Endothelial cell of umbilical vein (primary cell): ENCODE measurements at places on chromosomes 4 and X. TPM values are rescaled to one million over a fixed set of nuclear protein-coding genes. Genes with fewer than 3 reads are reported as not detected.
A peak's percentile ranks its signal among the peaks of the same experiment; 100 is the strongest.

GRCh38 chr4:114807759-114808404 lies 209.3 kb downstream of the UGT8 start:
- peak; percentile 38 for DNase-seq

DNA sequence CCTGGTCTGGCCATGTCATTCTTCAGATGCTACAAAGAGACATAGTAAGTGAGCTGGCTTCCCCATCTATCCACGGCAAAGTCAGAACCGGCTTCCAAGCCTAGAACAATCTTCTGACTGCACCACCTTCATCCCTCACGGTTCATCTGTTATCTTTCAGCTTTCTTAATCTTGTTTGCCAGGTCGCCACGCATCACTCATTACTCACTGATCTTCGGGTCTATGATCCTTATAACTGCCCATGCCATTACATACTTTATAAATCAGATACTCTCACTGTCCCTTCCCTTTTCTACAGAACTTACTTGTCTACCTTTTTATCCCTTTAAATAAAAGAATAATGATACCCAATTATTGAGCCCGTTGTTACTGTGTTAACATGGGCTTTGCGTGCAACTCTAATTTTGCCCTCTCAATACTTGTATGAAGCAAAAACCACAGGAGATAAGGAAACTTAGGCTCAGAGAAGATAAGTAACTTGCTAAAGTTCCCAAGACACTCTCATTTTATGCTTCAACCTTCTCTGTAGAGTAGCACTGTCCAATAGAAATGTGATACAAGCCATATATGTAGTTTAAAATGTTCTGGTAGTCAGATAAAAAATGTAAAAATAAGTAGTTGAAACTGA lies 171.7 kb downstream of the AMELX start:
- no peak for DNase-seq

Gene LRP2BP
- polyA plus RNA-seq: 0.16 and 0.18 TPM in 2 replicates

Gene SMR3B
- not detected in 2 replicates for polyA plus RNA-seq

DNA sequence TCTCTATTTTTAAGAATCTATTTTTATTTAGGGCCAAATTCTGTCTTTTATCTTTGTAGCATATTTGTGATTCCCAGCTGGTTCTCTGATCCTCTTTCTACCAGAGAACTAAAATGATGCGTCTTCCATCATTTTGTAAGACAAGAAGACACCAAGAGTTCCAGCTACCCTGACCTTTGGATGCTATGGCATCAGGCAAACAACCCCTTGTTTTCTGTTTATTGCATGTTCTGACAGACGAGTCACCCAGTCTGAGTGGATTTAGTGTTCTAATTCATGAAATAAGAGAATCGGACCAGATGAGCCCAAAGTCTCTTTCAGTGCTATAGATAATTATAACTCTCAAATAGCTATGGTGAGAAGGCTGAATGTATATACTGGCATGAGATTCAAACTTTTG lies 69.7 kb downstream of the ZFYVE28 start:
- DNase-seq: no peak

Gene NMU
- 1.4 and 1.6 TPM in 2 replicates for polyA plus RNA-seq

Gene MAB21L2
- polyA plus RNA-seq: not detected in 2 replicates

Gene MAGEA2
- not detected in 2 replicates for polyA plus RNA-seq

DNA sequence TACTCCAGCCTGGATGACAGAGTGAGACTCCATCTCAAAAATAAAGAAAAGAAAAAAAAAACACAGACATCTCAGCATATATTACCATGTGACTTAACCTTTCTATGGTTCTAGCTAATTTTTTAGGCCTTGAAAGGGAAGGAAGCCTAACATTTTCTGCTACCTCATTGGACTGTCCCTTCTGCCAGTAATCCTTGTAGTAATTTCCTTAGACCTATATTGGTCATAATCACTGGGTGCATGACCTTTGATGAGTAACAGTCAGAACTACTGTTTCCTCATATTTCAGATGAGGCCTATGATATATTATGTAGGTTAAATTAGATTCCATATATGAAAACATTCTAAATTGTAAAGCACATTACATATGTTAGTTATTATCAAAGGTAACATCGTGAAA lies 9.6 kb downstream of the XIAP start:
- peak; percentile 37 for DNase-seq

- DNase-seq: peak; percentile 48
Observed at GRCh38 chr4:107826421-107826980, 1.8 kb downstream of the SGMS2 start.

DNA sequence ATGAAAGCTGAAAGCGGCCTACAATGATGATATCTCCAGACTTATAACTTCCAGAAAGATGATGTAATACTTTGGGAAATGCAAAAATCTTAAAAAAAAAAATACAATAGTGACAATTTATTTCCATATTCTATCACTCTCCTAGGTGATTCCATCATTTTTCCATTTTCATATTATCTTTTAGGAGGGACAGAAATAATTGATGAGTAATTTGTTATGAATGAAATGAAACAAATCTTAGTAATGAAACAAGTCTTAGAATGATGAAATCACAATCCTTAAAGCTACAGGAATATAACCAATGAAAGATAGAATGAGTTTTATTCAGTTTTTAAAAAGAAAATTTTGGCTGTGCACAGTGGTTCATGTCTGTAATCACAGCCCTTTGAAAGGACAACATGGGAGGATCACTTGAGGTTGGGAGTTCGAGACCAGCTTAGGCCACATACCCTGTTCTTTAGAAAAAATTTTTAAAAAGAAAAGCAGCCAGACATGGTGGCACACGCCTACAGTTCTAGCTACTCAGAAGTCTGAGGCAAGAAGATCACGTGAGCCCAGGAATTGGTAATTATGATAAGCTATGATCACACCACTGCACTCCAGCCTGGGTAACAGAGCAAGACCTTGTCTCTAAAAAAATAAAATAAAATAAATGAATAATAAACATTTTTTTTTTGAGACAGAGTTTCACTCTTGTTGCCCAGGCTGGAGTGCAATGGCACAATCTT lies 21.7 kb downstream of the CLOCK start:
- DNase-seq: no peak

Gene RNF212
- 2.6 and 2.8 TPM in 2 replicates for polyA plus RNA-seq

GRCh38 chrX:115388879-115389278 lies 99.4 kb downstream of the LUZP4 start:
- DNase-seq: no peak

Gene PPBP
- not detected in 2 replicates for polyA plus RNA-seq

Gene SERTM2
- polyA plus RNA-seq: not detected in 2 replicates

GRCh38 chr4:54318904-54319303 lies 89.8 kb downstream of the PDGFRA start:
- peak; percentile 46 for DNase-seq

GRCh38 chr4:10353110-10353509 lies 104.1 kb downstream of the ZNF518B start:
- DNase-seq: no peak

- peak; percentile 97 for DNase-seq
Observed at GRCh38 chr4:77636902-77637301, 31.3 kb downstream of the CXCL13 start.

Gene TRO
- polyA plus RNA-seq: 34.7 TPM in 2 replicates

DNA sequence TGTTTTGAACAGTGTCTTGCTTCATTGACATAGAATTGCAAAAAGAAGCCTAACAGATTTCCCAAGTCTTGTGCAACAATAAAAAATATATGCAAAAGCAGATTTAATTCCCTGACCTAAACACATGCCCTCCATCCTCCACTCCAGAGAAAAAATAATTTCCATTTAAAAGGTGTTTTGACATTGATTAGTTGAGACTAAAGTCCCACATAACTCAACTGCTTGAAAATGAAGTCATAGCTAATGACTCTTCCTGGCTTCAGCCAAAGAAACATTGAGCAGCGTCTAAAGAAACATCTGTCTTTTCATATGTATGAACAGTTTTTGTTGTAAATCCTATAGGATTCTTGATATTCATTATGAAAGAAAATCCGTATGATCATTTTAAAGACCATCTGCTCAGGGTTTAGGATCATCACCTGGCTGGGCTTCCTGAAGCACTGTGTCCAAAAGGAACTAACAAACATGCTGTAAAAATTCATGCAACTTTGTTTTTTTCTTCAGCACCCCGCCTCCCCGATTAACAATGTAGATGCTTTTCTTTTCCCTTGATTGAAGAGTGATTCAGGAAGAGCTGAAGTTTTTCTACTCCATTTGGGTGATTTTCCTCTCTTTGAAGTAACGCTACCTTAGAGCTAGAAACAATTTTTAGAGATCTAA lies 273.4 kb downstream of the HS3ST1 start:
- no peak for DNase-seq

Gene PAGE1
- not detected in 2 replicates for polyA plus RNA-seq

DNA sequence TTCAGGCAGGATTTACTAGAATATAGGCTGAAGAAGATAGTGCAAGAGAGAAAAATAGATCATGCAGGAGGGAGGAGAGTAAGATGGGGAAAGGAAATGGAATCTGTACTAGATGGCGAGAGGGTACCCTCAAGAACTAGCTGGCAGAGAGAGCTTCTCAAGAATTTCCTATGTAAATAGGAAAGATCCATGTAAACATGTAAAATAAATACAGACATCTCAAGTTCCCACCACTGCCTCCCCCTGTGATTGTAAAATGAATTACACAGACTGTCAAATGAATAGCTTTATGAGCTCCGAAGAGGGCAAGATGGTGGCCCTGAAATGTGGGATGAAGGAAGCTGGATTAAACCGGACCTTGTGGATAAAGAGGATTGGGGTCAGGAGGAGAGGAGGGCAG lies 178.0 kb downstream of the PALLD start:
- DNase-seq: no peak

- no peak for DNase-seq
Observed at GRCh38 chr4:108210989-108211835, 42.5 kb upstream of the LEF1 start.

GRCh38 chrX:132532097-132532496 lies 43.3 kb upstream of the MBNL3 start:
- DNase-seq: no peak

Gene TMEM255A
- polyA plus RNA-seq: not detected in 2 replicates

DNA sequence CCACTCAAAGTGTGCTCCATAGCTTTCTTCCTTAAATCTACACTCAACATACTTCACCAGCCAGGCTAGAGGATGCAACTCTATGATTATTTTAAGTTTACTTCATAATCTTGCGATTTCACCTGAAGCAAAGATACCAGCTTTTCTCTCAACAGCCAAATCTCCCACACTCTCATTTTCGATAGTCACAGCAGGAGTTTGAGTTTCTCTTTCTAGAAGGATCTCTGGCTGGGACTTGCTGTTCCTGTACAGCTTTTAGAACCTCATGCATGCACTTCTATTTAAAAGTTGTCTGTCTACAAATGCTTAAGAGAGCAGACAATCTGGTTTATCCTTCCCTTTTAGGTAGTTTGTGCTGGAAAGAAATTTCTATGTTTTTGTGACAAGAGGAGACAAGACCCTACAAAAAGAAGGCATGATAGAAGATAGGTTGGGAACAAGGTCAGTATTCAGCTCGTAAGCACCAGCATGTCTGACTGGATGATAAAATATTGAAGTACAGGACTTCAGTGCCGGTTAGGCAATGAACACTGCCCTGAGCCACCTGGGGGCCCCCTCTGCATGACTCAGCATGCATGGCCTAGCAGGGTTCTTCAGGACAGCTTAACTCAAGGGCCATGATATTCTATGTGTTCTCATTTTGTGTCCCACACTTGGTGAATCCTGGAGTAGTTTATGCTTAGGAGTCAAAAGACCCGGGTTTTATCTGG lies 65.6 kb downstream of the ATXN3L start:
- DNase-seq: peak; percentile 27

GRCh38 chr4:913280-913618 lies 18.9 kb downstream of the GAK start:
- DNase-seq: no peak
